ENCODE measurements at places on chromosomes 11 and 22.
A peak's percentile ranks its signal among the peaks of the same experiment; 100 is the strongest.

DNA sequence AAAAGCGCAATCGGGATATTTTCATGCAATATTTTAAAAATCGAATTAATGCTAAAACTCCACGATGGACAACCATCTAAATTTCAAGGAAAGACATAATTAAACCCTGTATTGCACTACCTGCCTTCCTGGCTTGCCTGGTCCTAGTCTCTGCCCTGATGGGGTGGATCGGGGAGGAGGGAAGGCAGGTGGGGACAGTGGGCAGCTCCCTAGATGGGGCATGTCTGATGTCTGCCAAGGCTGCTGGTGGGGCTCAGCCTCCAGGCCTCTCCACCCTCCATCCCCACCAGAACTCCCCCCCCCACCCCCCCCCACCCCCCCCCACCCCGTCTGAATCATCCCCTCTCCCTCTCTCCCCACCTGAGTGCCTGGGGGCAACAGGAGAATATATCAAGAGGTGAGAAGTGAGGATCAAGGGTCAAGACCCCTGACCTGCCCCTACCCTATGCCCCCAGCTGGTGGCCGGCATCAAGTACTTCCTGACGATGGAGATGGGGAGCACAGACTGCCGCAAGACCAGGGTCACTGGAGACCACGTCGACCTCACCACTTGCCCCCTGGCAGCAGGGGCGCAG is 650 bp downstream of the CST6 start:
- DNase-seq, result no peak

DNA sequence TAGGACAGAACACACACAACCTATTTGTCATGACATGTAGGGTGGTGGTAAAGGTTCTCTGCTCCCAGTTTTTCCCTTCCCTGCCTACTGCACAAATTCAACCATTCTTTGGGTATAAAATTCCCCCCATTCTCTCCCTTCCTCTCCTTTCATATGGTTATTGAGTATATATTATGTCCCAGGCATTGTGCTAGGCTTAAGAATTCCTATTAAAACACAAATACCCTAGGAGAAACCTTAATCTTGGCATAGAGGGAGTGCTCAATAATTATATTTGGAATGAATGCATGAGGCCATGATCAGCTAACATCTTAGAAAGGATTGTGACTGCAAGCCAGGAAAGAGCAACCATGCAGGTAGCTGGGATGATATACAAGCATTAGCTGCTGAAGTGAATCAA is 120.4 kb upstream of the MTMR2 start:
- DNase-seq, result no peak

GRCh38 chr11:71245601-71246391 is 6.6 kb downstream of the SHANK2 start:
- no peak for DNase-seq

GRCh38 chr11:61021661-61022212 is 50.3 kb downstream of the CD6 start:
- no peak for DNase-seq

GRCh38 chr11:8233691-8234424 is 29.8 kb downstream of the LMO1 start:
- no peak for DNase-seq

DNA sequence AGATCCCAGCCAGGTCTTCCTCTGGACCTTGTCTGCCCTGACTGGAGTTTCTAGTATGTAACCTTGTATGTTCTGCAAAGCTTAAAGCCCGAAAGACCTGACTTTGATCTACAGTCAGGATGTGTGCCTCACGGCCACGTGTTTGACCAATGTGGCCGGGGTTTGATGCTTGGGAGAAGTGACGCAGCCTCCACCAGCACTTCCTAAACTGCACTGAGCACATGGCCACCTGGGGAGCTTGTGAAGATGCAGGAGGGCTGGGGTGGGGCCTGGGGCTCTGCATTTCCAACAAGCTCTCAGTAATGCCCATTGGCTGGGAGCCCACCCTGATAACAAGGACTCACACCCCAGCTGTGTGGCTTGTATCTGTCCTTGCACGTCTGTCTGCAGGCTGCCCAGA is 53.2 kb downstream of the NAT10 start:
- DNase-seq, result no peak

DNA sequence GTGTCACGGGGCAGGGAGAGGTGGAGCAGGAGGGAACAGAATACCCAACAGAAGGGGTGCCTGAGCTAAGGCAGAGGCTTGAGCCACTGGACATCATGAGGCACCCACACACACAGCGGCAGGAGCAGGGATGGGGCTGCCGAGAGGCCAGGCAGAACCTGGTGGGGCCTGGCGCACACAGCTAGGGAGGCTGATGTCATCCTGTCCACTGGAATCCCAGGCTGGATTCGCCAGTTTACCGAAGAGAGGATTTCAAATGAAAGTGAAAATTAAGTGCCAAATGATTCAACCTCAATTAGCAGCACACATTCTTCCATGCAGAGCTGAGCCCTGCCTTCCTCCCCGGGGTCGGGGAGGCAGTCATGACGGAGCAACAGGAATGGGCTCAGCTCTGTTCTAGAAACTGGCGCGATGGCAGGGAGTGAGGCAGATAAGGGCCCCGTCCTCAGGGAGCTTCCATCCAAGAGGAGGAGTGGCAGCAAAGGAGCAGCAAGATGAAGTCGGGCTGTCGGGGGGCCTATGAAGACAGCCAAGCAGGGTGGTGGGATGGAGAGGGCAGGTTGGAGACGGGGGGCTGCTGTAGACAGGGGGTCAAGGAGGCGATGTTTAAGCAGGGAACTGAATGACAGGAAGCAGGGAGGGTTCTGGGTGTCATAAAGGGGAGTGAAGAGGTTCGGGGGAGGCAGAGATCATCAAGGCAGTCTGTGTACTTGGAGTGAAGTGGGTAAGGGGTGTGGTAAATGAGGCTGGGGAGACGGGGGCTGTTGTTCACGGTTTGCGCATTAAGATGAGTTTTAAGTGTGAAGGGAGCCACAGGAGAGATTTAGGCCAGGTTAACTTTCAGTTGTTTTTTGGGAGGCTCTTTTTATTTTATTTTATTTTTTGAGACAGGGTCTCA is 6.4 kb downstream of the RAC2 start:
- no peak for DNase-seq

DNA sequence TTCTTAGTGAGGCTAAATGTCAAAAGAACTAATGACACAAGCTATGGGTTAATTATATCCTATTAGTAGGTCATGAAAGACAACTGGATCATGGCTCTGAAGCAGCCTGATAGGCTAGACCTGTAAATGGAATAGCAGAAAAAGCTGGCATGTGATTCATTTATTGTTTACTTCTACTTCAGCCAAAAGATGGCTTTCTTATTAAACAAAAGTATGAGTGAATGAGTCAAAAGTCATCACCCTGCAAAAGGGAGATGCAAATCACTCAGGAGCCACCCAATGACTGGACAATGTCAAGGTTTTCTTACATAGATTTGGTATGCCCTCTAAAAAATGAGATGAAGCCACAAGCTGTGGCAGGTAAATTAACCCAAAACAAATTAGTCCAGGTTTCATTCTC is 138.0 kb downstream of the TRPC6 start:
- no peak for DNase-seq

- DNase-seq, result peak; percentile 70
Measured at GRCh38 chr11:3049430-3050243, 7.6 kb downstream of the CARS1 start.

- no peak for DNase-seq
Measured at GRCh38 chr11:45724153-45724552, 58.7 kb upstream of the CHST1 start.

DNA sequence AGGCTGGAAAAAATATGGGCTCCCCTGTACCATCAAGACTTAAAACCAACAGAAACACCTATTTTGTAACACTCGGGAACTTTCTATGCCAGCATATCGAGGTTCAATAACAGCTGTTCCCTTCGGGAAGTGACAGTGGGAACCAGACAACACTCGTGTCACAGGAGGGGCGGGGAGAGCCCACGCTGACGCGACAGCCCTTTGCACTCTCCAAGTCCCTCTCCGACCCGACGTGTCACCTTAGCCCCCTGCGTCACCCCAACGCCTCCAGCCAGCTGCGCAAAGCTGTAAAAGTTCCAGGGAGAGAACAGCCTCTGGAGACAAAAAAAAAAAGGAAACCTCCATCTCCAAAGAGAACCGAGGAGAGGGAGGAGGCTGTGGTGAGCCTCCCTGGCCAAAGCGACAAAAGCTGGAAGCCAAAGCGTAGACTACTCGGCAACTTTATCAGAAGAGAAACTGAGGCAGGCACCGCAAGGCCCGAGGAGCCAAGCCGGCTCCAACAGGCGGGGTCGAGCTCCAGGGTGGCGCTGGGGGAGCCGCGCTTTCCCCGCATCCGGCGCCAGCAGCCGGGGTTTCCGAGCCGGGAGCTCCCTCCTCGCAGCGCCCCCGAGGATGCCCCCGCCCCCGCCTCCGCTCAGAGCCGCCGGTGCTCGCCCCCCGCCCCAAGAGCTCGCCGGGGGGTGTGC is 751 bp downstream of the ARFGAP3 start:
- DNase-seq, result no peak

GRCh38 chr11:72781313-72782080 is 12.3 kb downstream of the STARD10 start:
- DNase-seq, result no peak

DNA sequence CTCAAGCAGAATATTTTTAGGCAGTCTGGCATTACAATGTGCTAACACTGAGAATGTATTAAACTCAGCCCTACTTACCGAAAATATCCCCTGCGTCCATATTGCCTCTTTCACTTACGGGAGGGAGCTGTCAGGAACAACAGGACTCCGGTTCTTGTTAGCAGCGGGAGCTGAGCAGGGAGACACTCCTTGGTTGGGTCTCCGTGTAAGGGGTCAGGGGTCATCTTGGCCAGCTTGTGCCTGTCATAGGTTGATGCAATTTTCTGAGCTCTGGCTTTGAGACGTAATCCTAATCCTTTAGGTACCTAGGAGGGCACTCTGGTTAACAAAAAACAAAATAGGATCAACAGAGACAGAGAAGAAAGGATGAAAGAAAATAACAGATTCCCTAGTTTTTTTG is 1477.2 kb downstream of the BRD1 start:
- no peak for DNase-seq

DNA sequence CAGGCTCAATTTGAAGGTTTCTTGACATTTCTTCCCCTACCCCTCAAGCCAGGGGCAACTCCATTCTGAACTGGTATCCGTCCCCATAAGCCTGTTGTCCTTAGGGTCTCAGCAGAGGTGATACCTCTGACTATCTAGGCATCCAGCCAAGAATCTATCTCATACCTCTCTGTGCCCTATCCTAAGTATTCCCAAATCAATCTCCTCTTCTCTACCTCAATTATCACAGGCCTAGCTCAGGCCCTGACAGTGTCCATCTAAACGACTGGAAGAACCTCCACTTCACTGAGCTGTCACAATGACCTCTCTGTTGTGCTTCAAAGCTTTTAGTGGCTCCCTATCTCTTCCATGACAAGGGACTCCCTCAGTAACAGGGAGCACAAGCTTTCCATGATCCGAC is 26.9 kb downstream of the HIRA start:
- DNase-seq, result no peak

DNA sequence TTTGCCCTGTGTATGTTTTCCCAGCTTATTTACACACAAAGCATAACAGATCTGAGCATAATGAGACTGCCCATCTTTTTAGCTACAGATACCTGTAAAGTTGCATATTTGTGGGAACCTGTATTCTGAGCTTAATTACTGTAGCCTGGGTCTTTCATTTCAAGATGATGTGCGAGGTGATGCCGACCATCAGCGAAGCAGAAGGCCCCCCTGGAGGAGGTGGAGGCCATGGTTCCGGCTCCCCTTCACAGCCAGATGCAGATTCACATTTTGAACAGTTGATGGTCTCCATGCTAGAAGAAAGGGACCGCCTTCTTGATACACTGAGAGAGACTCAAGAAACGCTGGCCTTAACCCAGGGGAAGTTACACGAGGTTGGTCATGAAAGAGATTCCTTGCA is 1.5 kb downstream of the PPFIA1 start:
- no peak for DNase-seq

GRCh38 chr11:83056204-83056603 is 15.5 kb downstream of the RAB30 start:
- no peak for DNase-seq

- no peak for DNase-seq
Measured at GRCh38 chr11:63459586-63459985, 31.4 kb downstream of the PLAAT5 start.

DNA sequence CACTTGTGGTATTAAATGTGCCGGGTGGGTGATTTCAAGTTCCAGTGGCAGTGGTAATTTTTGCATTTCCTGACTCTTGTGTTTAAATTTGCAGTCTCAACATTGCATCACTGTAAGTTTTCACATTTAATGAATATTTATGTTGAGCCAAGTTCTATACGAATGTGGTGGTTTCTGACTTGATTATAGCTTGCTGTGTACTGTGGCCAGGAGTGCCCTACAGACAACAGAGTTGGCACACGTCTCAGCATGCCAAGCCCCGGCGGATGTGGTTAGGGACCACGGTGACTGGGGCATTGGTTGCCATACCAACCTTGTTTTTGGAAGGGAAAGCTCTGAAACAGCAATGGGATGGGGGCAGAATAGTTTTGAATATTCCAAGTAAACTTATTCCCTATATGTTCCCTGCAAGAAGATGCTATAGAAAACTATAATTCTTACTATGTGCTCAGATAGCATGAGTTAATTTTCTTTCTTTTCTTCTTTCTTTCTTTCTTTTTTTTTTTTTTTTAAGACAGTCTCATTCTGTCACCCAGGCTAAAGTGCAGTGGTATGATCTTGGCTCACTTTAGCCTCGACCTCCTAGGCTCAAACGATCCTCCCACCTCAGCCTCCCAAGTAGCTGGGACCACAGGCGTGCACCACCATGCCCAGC is 16.0 kb downstream of the ZNRF3 start:
- no peak for DNase-seq

- DNase-seq, result no peak
Measured at GRCh38 chr11:68302670-68303069, 9.7 kb upstream of the LRP5 start.

GRCh38 chr22:35686298-35686697 is 31.4 kb upstream of the APOL5 start:
- DNase-seq, result no peak

DNA sequence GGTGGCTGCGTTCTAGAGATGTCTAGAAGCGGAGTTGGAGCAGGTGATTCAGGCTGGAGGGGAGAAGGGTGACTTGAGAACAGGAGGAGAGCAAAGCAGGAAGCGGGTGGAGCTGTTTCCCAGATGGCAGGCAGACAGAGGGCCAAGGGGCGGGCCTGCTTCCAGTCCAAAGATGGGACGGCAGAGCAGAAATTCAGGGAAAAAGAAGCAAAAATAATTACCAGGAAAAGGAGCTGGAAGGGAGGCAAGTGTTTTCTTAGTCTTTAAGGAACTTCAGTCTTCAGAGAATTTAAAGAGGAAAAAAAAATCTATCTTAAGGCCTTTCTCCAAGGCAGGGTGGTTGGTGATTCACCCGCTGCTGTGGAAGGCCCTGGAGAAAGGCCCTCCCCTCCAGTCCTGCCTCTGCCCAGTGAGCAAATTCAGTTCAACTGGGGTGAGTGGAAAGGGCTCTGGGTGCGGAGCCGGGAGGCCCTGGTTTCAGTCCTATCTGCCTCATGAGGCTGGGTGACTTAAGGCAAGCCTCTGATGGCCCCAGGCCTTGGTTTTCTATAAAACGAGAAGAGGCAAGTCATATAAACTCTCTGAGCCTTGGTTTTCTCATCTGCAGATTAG is 4.5 kb upstream of the CREB3L1 start:
- DNase-seq, result no peak

GRCh38 chr11:45097721-45098493 is 48.5 kb upstream of the PRDM11 start:
- DNase-seq, result peak; percentile 74
